Memory B cell (primary cell): ENCODE measurements at places on chromosomes 3 and 15.
A peak's percentile ranks its signal among the peaks of the same experiment; 100 is the strongest.

DNA sequence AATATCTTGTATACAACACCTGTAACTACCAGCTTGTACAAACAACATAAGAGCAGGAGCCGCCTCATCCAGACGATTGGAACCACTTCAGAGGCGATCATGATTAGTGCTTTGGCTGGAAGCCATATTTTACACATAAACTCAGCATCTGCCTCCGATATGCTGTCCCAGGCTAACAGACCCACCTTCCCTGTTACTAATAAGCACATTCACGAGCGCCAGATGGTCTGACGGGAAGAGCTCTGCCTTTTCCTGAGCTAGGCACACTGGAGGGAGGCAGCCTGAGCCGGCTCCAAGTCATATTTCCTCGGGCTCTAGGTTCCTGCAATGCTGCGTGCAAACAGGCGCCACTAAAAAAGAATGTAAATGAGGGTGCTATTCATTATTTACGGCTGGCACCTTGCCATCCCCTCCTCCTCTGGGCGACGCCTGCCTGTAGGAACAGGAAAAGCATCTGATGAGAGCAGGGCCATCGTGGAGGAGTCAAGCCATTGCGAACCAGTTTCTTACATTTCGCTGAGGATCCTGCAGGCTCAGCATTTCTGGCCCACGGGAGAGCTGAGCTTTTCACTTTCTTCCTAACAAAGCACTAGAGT is 98.2 kb downstream of the ANXA2 start:
- peaks cover 2% of the 10 kb centered on the region for H3K36me3 ChIP-seq
- no peak for DNase-seq
- H3K27ac ChIP-seq = no peak overlapping the region
- no peaks in the 10 kb centered on the region for H3K4me1 ChIP-seq

GRCh38 chr3:48064292-48064829 is 48.1 kb upstream of the MAP4 start:
- H3K36me3 ChIP-seq = peaks cover 2% of the 10 kb centered on the region
- DNase-seq = no peak
- peaks cover 15% of the 10 kb centered on the region for H3K4me1 ChIP-seq

DNA sequence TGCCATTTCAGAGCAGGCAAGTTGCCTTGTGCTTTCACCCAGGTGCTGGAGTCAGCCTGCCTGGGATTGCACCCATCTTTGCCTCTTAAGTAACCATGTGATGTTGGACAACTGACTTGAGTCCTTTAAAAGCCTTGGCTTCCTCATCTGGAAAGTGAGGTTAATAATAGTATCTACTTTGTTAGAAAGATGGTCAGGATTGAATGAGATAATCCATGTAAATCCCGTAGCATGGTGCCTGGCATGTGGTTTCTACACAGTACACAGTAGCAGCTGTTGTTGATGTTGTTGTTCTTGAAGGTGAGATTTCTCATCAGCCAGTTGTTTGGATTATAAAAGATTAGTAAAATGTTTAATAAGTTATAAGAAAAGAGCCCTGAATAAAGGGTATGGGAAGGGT is 48.8 kb downstream of the PSMD6 start:
- peaks cover 35% of the 10 kb centered on the region for H3K4me1 ChIP-seq
- no peak overlapping the region for H3K4me3 ChIP-seq
- H3K27ac ChIP-seq = peak overlapping the region; percentile 12

DNA sequence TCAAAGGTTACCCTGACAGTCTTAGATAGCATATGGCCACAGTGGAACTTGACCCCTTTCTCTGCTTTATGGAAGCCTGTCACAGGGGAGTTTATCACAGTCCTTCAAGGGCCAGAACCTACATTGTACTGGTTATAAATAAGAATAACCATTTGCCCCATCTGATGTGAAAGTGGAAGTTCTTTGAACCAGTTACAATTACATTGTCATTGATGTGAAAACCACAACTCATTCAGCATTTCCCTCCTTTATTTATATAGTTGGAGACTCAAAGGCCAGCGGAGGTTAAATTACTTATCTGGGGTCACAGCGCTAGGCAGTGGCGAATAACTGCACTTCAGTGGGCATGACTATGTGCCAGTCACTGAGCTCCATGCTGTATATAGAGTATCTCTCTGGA is 60.5 kb upstream of the TBC1D5 start:
- peaks cover 5% of the 10 kb centered on the region for H3K27me3 ChIP-seq
- no peak for DNase-seq
- no peak overlapping the region for H3K4me3 ChIP-seq
- peaks cover 6% of the 10 kb centered on the region for H3K4me1 ChIP-seq
- H3K36me3 ChIP-seq = no peaks in the 10 kb centered on the region
- H3K27ac ChIP-seq = no peak overlapping the region

- H3K27me3 ChIP-seq = peaks cover 4% of the 10 kb centered on the region
- H3K4me3 ChIP-seq = no peak overlapping the region
- H3K4me1 ChIP-seq = peaks cover 6% of the 10 kb centered on the region
- no peak overlapping the region for H3K27ac ChIP-seq
- no peaks in the 10 kb centered on the region for H3K36me3 ChIP-seq
- no peak for DNase-seq
These were observed 83.5 kb upstream of the BCL6 start for GRCh38 chr3:187828579-187829452.

- H3K4me1 ChIP-seq = no peaks in the 10 kb centered on the region
- peaks cover 4% of the 10 kb centered on the region for H3K27me3 ChIP-seq
- H3K27ac ChIP-seq = no peak overlapping the region
- no peak overlapping the region for H3K4me3 ChIP-seq
- no peak for DNase-seq
- no peaks in the 10 kb centered on the region for H3K36me3 ChIP-seq
These were observed 133.2 kb downstream of the ALDH1A2 start for GRCh38 chr15:57932348-57932747.

- no peaks in the 10 kb centered on the region for H3K36me3 ChIP-seq
- peaks cover 4% of the 10 kb centered on the region for H3K4me1 ChIP-seq
- DNase-seq = no peak
- H3K27ac ChIP-seq = no peak overlapping the region
These were observed 101.7 kb downstream of the CD200R1L start for GRCh38 chr3:112744825-112745566.

- H3K4me1 ChIP-seq = peaks cover 22% of the 10 kb centered on the region
- H3K27ac ChIP-seq = peak overlapping the region; percentile 22
- H3K4me3 ChIP-seq = peak overlapping the region; percentile 24
- no peak for DNase-seq
- peaks cover 1% of the 10 kb centered on the region for H3K27me3 ChIP-seq
These were observed 45.1 kb upstream of the LPP start for GRCh38 chr3:188108703-188109412.

GRCh38 chr3:188951734-188952133 is 220.0 kb upstream of the TPRG1 start:
- no peak for DNase-seq
- H3K36me3 ChIP-seq = no peaks in the 10 kb centered on the region
- no peak overlapping the region for H3K27ac ChIP-seq
- peaks cover 6% of the 10 kb centered on the region for H3K4me1 ChIP-seq

GRCh38 chr3:3084890-3085289 is 25.3 kb downstream of the IL5RA start:
- H3K36me3 ChIP-seq = no peaks in the 10 kb centered on the region
- no peak for DNase-seq
- peaks cover 38% of the 10 kb centered on the region for H3K4me1 ChIP-seq
- no peak overlapping the region for H3K27ac ChIP-seq
- H3K27me3 ChIP-seq = no peaks in the 10 kb centered on the region

- peaks cover 2% of the 10 kb centered on the region for H3K4me1 ChIP-seq
- no peak overlapping the region for H3K27ac ChIP-seq
- peaks cover 2% of the 10 kb centered on the region for H3K27me3 ChIP-seq
- DNase-seq = no peak
- no peak overlapping the region for H3K4me3 ChIP-seq
These were observed 81.2 kb downstream of the IGF1R start for GRCh38 chr15:98729446-98730042.

DNA sequence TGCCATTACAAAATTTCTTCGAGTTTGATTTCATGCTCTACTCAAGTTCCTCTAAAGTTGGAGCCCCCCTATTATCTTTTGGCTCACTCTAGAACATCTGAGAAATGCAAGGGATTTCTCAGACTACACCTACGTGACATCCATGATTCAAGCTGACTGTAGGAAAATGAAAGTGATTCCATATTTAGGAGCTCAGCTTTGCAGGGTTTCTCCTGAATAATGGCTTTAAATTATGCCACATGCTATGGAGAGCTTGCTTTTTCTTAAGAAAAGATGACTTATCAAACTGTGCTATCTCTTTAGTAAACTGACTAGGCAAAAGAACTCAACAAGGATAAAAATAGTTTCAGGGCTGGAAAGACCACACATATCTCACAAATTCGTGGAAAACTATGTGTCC is 292.1 kb downstream of the LSAMP start:
- no peaks in the 10 kb centered on the region for H3K27me3 ChIP-seq
- no peak for DNase-seq
- H3K36me3 ChIP-seq = no peaks in the 10 kb centered on the region
- no peaks in the 10 kb centered on the region for H3K4me1 ChIP-seq

GRCh38 chr15:66951531-66952320 is 113.7 kb upstream of the SMAD3 start:
- H3K27me3 ChIP-seq = peaks cover 7% of the 10 kb centered on the region
- no peak for DNase-seq
- no peak overlapping the region for H3K4me3 ChIP-seq
- peaks cover 26% of the 10 kb centered on the region for H3K4me1 ChIP-seq
- H3K36me3 ChIP-seq = no peaks in the 10 kb centered on the region

DNA sequence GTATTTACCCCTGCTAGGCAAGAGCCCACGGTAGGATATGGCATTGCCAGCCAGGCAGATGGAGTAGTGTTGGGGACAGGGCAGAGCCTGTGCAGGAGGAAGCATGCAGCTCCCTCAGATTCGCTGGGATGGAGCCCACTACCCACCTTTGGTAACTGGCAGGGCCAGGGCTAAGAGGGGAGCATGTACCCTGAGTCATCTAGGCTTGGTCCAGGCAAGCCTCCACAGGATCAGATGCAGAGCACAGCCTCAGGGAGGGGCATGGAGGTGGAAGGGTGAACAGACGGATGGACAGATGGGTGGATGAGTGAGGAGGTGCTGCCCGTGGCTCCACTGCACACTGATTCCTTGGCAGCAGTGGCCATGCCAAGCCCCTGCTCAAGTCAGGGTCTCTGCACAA is 33.0 kb downstream of the IL20RB start:
- H3K4me3 ChIP-seq = no peak overlapping the region
- no peaks in the 10 kb centered on the region for H3K27me3 ChIP-seq
- no peaks in the 10 kb centered on the region for H3K4me1 ChIP-seq
- no peaks in the 10 kb centered on the region for H3K36me3 ChIP-seq
- H3K27ac ChIP-seq = no peak overlapping the region

GRCh38 chr3:169591159-169591951 is 72.2 kb downstream of the MECOM start:
- H3K27me3 ChIP-seq = peaks cover 4% of the 10 kb centered on the region
- DNase-seq = no peak
- H3K4me3 ChIP-seq = no peak overlapping the region
- H3K27ac ChIP-seq = no peak overlapping the region

- peak overlapping the region; percentile 90 for H3K4me3 ChIP-seq
- peaks cover 6% of the 10 kb centered on the region for H3K36me3 ChIP-seq
- H3K27ac ChIP-seq = peak overlapping the region; percentile 100
- peaks cover 40% of the 10 kb centered on the region for H3K4me1 ChIP-seq
These were observed 835 bp upstream of the GMPPB start for GRCh38 chr3:49724586-49724985.

GRCh38 chr15:69624155-69624520 is 171.5 kb downstream of the RPLP1 start:
- peaks cover 18% of the 10 kb centered on the region for H3K27me3 ChIP-seq
- H3K4me3 ChIP-seq = no peak overlapping the region
- H3K27ac ChIP-seq = no peak overlapping the region
